ENCODE measurements at places on chromosomes 5 and 9.

- no peak for DNase-seq
Observed at GRCh38 chr9:76808636-76809035, 44.4 kb downstream of the PCA3 start.

DNA sequence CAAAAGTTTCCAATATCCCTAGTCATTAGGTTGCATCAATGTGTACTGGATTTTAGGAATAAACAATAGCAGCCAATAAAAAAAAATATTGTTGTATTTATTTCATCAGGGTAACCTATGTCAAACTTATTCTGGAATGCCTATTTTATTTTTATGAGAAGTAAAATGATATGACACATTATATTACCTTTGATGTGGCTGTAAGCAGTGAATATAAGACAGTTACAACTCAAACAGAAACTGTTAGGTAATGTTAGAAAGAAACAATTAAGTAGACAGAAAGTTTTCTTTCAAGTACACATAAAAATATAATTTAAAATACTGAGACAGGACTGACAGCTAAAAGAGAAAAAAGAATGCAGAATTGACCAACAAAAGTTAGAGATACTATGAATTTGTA is 65.5 kb downstream of the GNG10 start:
- DNase-seq: no peak

GRCh38 chr5:91434348-91434747 is 51.2 kb upstream of the ARRDC3 start:
- no peak for DNase-seq

DNA sequence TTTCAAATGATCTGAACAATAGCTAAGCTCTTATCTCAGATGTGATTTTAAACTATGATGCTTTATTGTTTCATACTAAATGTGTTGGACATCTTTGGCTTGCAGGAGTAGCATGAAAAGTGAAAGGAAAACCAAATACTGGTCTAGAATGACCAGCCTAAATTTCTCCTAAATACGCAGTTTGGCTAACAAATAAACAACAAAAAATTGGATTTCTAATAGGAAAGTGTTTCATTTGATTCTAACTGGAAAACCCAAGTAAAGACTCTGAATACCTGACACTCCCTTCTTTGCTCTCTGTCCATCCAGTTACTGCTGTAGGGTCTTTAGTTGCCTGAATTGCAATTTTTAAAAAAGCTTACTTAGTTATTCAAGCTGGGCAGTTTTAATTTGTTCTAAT is 111.7 kb upstream of the ACOT12 start:
- no peak for DNase-seq

GRCh38 chr5:137619191-137619870 is 116.6 kb downstream of the KLHL3 start:
- DNase-seq: peak; percentile 61

GRCh38 chr9:79698967-79699366 is 127.2 kb downstream of the TLE4 start:
- DNase-seq: no peak

- DNase-seq: no peak
Observed at GRCh38 chr5:6831678-6832671, 118.7 kb downstream of the TENT4A start.
